Glomerular endothelial cell (primary cell): ENCODE measurements at places on chromosomes 5 and 9.

DNA sequence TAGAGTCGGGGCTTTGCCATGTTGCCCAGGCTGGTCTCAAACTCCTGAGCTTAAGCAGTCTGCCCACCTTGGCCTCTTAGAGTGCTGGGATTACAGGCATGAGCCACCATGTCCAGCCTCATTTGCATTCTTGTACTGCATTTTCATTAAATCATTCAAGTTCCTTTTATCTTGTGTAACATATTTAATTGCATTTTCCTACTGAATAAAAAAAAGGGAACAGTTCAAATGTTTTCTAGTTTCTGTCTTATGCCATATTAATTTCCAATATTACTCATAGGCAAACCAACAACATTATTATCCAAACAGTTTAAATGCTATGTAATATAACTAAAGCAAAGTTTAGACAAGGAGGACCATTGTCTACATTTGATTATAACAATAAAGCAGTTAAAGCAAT lies 6.1 kb downstream of the SLC31A1 start:
- DNase-seq = no peak

GRCh38 chr9:98584059-98584458 lies 124.7 kb downstream of the GABBR2 start:
- DNase-seq = no peak

DNA sequence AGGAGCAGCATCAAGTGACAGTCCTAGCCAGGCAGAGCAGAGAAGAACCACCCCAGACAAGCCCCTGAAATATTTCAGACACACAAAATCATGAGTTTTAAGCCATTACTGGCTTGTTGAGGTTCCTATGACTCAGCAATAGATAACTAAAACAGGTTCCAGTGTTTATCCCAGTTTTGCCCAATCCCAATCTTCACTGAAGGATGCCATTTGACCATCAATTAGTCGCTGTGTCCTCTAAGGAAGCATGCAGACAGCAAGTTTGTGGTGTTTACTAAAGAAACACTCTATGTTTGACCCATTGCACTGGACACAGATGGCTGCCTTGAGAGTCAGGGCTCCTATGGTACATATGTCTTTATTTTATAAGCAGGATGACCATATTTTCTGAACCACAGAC lies 186.7 kb downstream of the SYK start:
- DNase-seq = no peak

GRCh38 chr9:79489261-79490000 lies 82.3 kb upstream of the TLE4 start:
- no peak for DNase-seq

DNA sequence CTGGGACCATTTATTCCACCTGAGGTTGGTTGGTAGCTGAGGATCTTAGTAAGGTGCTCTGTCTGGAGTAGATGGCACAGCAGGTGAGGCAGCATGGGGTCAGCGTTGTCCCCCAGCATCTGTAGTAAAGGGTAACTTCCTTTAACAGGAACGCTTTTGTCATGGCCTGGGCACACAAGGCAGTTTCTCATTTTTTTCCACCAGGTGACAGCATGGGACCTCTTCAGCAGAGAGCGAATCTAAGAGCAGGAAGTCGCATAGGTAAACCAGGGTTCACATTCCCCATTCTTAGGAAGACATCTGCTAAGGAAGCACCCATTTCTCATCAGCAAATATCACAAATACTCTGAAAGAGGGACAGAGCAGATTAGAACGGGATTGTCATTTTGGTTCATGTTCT lies 56.5 kb downstream of the GPR107 start:
- DNase-seq = no peak

- DNase-seq = no peak
Measured at GRCh38 chr5:151523335-151523734, 67.8 kb downstream of the FAT2 start.

- DNase-seq = no peak
Measured at GRCh38 chr5:97297704-97298091, 114.7 kb upstream of the RIOK2 start.

GRCh38 chr5:131277875-131278740 lies 14.3 kb downstream of the CDC42SE2 start:
- no peak for DNase-seq

- DNase-seq = no peak
Measured at GRCh38 chr5:132496191-132496630, 5.6 kb upstream of the IRF1 start.

DNA sequence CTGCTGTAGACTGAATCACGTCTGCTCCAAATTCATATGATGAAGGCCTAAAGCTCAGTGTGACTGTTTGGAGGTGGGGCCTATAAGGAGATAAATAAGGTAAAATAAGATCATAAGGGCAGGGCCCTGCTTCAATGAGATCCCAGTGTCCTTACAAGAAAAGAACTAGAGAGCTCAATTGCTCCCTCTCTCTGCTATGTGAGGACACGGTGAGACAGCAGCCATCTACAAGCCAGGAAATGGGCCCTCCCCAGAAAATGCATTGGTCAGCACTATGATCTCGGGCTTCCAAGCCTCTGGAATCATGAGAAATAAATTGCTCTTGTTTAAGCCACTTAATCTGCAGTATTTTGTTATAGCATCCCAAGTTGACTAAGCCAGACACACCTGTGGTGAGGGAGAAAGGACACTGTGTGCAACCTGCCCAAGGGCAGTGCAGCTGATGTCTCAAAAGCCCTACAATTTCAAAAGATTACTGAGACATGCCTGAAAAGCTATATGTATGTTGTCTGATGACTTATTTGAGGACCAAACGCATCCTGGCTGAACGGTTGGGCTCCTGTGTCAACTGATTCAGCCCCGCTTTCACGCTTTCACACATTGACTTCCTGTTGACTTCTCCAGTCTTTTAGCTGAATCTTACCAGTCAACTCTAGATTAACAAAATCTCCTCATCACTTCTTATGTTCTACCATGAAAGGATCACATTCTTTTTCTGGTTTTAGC lies 13.2 kb downstream of the GZMK start:
- DNase-seq = no peak

DNA sequence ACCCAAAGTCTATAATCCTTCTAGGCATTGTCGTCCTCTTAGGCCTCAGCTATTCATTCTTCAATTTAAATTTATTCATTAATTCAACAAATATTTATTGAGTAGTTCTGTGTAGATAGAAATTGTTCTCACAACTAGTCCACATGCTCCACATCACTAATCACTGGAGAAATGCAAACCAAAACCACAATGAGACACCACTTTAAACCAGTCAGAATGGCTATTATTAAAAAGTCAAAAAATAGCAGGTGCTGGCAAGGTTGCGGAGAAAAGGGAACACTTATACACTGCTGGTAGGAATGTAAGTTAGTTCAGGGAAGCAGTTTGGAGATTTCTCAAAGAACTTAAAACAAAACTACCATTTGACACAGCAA lies 51.1 kb upstream of the TNFSF15 start:
- no peak for DNase-seq

- DNase-seq = no peak
Measured at GRCh38 chr9:15400281-15400941, 22.3 kb upstream of the SNAPC3 start.

DNA sequence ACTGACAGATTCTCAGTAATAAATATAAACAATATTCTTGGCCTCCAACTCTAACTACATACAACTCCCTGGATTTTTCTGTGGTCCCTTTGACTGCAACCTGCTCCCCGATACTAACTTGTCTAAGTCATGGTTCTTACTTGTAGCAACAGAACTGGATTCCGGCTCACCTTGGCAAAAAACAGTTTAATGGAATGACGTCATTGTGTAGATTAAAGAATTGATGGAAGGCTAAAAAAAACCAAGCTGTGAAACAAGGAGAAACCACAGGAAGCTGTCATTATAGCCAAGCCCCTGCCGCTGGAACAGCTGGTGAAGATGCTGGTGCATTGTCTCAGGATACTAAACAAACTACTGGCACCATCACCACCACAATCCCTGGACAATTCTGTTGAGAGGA lies 11.4 kb upstream of the ADAMTS19 start:
- no peak for DNase-seq

- DNase-seq = no peak
Measured at GRCh38 chr5:178111925-178112324, 1.4 kb upstream of the N4BP3 start.

- no peak for DNase-seq
Measured at GRCh38 chr9:107688728-107689127, 199.2 kb upstream of the KLF4 start.
